DMS79 (cell line): ENCODE measurements at places on chromosomes 4 and X.

DNA sequence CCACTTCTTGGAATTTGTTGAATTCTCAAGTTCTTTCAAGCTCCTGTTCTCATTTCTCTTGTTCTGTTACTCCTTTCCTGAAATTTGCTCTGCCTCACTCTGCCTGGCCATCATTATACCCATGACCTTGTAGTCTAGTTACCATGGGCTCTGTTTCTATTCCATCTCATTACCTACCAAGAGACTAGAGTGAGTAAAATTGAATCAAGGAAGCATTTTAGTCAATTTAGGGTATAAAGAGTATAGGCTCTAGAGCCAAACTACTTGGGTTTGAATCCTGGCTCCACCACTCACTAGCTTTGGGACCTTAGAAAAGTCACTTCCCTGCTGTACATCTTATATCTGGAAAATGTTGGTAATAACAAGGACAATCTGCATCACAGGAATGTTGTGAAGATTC is 2.2 kb downstream of the ALAS2 start:
- DNase-seq, result no peak

DNA sequence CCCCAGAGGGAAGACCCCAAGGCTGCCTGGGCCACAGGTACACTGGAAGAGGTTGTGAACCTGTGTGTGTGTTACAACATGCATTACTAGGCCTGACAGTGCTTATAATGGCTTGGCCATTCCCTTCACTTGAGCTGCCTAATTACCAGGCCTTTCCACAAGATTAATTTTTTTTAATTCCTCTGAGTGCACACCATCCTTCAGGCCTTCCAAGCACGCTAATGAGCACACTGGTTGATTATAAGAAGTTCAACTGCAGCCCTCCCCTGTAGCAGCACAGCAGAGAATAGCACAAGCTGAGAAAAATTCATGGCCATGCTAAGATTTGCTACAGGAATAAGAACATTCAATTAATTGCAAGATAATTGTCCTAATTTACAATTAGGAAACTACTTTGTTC is 2.2 kb upstream of the SUPT20HL2 start:
- no peak for DNase-seq

GRCh38 chr4:83019794-83020494 is 9.3 kb upstream of the LIN54 start:
- no peak for DNase-seq

DNA sequence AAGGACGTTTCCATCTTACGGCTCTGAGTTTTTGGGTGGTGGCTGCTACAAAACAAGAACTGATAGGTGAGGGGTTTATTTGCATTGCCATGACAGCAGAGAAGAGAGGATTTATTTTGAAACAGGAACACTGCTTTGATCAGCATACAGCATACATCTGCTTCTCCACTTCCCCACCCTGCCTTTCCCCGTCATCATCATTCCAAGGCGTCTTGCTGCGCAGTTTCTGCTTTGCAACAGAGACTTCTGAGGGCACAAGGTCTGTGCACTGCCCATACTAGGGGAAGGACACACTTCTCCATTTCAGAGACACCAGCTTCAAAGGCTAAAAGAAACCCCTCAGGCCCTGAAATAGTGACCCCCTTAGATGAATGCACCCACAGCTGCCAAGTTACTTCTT is 19.1 kb downstream of the STARD8 start:
- DNase-seq, result no peak

DNA sequence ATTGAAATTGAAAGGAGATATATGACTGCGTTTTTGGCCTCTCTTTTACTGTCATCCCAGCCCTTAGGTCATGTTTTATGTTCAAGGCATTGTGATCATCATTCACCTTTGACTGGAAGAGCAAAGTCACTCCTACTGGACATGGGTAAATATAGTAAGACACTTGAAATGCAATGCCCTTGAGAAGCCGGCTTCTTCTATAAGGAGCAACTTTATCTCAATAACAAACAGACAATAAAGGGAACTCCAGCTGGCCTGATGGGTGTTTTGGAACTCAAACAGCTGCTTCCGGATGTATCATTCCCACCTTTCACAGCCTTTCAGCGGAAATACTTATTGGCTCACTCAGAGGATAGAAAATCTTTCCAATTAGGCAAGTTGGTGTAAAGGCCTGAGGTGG is 65.1 kb upstream of the C4orf54 start:
- DNase-seq, result no peak

DNA sequence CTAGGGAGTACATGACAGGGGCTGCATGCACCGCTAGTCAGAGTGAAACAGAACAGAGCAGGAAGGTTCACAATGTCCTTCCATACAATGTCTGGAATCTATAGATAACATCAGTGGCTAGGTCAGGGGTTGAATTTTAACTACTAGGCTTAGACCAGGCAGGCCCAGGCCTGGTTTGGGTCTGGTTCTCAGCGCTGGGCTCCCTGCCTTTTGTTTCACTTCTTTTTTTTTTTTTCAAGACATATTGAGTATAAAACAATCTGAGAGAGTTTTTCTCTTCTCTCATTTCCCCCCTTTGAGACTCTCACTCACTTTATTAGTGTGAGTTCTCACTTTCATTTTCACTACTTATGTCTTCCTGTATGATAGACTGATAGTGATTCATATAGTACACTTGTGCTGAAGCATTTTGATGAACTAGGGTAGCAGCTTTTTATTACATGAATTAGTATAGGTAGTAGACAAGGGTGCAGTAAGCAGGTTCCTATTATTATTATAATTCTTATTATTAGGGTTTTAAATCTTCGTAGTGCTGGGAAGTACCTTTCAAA is 120.0 kb upstream of the ZDHHC15 start:
- DNase-seq, result no peak
